ENCODE measurements at places on chromosomes 3 and 15.

DNA sequence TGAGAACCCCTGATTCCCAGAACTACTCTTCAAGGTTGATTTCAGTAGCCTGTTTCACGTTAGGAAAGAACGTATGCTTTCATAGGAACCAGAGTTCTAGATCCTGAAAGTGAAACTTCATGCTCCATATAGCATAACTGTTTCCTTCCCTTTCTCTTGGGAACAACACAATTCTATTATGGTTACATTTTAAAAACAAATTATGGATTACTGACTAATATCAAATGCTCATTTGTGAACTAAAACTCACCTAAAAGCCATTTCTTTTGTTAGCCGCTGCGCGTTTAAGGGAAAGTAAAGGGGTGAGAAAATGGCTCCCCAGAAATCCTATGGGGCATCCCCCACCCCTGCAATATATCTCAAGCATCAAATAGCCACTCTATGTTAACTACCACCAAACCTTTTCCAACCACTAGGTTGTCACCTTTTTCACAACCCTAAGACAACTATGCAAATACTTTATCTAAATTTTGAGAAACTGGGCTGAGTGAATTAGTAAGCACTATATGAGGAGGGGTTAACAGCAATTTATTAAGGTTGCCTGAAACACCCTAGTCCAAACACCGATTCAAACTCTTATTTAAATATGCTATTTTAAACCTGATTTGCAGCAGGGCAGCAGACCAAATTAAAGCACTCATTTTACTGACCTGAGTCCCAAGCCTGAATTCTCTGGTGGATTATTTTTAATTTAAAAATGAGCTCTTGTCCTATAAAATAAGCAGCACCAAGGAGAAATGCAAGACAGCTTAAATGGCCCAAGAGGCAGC, 2.4 kb downstream of the SIAH2 start:
- DNase-seq: no peak

DNA sequence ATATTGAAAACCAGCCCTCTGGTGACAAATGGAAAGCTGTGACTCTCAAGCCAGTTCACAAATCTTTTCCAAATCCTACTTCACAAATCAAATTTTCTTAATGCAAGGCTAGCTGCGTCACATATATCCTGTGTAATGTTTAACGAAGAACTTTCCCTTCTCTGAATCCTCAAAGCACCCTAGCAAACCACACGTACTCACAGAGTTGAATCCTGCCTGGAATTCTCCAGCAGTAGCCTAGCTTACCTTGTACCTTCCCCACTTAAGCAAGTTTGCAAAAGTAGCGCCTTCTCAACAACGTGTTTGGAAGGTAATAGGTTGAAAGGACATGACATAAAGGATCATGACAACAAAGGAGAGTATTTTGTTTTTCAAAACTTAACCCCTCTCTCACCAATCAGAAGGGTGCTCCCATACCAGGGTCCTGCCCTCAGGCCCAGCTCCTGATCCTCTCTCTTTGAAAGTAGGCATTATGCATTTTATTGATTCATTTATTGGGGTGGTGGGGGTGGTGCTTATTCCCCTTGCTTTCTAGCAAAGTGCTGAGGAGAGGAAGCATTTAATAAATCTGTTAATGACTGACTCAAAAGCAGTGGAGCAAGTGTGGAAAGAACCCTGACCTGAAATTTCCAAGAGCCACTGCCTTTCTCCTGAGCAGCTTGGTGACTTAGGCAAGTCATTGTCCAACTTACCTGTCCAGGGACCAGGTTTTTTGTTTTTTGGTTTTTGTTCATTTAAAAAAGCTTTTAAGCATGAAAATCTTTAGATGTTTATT, 531.6 kb downstream of the MECOM start:
- DNase-seq: no peak

GRCh38 chr3:58567251-58567515, 10.0 kb downstream of the FAM107A start:
- DNase-seq: no peak

DNA sequence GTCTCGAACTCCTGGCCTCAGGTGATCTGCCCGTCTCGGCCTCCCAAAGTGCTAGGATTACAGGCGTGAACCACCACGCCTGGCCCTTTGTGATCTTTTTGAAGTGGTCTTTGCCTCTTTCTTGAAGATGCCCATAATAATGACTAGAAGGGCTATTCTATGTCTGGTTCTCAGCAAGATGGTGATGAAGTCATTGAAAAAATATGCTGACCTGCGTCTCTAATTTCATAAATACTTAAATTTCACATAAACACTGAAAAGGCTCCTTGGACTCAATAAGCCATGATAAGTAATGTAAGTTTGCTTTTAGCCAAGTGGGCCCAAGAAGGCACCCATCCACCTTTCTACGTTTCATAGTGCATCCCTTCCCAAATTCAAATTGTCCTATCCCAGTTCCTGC, 775 bp upstream of the MAPK6 start:
- DNase-seq: no peak

- DNase-seq: no peak
These were observed 80.7 kb downstream of the SQOR start for GRCh38 chr15:45715528-45715927.

DNA sequence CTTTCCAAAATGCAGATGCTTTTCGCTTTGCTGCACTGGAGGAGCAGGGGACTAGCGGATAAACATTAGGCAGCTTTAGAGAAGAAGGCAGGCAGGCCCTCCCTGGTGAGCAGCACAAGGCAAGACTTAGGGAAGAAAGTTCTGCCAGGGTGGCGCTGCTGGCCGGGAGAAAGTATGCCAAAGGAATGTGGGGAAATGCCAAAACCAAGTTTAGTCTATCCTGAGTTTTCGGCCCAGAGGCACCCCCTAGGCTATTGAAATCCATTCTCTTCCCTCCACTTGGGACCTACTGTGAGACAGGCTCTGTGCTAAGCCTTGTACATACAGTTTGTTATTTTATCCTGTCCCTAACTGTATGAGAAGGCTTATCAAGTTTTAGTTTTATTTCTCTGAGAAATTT, 9.2 kb downstream of the SHC4 start:
- DNase-seq: no peak

- DNase-seq: no peak
These were observed 389.7 kb upstream of the MDFIC2 start for GRCh38 chr3:70702132-70702531.

- DNase-seq: no peak
These were observed 7.4 kb downstream of the VEPH1 start for GRCh38 chr3:157495846-157496245.

GRCh38 chr3:95424279-95424678, 1361.4 kb downstream of the NSUN3 start:
- no peak for DNase-seq

DNA sequence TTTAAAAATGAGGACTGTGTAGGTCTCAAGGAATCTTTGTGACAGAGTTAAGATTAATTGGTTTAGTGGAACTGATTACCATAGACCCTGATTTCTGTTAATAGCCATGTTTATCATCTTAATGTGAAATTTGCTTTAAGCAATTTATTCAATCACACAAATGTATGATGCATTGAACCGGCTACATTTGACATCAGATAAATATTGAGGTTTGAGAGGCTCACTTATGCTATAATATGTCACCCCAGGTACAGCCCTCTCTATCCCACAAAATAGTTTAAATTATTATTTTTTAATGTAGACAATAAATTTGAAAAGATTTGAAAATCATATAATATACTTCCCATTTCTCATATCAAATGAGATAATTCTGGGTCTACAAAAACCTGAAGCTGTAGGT, 413.3 kb downstream of the NAALADL2 start:
- DNase-seq: no peak

DNA sequence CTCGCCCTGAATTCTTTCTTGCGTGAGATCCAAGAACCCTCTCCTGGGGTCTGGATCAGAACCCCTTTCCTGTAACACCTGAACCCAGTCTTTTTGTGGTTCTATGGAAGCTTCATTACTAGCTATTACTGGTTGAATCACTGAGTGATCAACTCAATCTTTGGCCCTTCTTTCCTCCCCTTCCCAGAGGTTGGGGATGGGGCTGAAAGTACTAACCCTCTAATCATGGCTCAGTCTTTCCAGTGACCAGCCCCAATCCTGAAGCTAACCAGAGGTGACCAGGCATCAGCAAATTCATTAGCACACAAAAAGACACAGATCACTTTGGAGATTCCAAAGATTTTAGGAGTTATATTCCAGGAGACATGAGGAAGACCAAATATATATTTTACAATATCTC, 39.5 kb downstream of the HERC1 start:
- no peak for DNase-seq

DNA sequence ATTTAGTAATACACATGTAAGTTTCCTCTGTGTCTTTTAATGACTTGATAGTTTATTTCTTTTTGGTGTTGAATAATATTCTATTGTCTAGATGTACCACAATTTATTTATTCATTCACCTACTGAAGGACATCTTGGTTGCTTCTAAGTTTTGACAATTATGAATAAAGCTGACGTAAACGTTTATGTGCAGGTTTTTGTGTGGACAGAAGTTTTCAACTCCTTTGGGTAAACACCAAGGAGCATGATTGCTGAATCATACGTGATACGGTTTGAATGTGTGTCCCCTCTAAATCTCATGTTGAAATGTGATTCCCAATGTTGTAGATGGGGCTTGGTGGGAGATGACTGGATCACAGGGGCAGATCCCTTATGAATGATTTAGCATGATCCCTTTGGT, 21.5 kb downstream of the SPESP1 start:
- DNase-seq: no peak

DNA sequence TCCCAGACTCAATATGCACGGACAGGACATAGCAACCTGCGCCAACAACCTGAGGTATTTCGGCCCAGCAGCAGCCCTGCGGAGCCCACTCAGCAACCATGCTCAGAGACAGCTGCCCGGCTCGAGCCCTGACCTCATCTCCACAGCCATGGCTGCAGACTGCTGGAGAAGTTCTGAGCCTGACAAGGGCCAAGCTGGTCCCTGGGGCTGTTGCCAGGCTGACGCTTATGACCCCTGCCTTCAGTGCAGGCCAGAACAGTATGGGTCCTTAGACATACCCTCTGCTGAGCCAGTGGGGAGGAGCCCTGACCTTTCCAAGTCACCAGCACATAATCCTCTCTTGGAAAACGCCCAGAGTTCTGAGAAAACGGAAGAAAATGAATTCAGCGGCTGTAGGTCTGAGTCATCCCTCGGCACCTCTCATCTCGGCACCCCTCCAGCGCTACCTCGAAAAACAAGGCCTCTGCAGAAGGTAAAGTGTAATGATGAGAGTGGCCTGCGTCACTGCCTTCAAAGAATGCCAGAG, 25.5 kb downstream of the TMEM41A start:
- DNase-seq: no peak

DNA sequence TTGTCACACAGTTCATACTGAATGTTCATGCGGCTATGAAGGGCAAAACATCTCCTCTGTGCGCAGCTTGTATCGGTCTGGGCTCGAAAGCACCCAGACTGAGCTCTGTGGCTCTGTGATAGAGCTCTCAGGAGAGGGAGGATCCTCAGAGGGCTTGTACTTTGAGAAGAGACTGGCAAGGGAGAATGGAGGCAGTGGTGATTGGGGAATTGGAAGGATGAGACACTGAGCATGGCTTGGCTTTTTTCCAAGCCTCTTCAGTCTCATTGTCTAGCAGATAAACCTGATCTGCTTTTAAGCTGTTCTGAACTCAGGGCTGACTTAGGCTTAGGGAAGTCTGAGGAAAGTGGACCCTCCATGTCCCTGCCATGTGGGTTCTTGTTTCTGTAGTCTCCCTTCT, 43.0 kb downstream of the RAD54L2 start:
- DNase-seq: no peak

DNA sequence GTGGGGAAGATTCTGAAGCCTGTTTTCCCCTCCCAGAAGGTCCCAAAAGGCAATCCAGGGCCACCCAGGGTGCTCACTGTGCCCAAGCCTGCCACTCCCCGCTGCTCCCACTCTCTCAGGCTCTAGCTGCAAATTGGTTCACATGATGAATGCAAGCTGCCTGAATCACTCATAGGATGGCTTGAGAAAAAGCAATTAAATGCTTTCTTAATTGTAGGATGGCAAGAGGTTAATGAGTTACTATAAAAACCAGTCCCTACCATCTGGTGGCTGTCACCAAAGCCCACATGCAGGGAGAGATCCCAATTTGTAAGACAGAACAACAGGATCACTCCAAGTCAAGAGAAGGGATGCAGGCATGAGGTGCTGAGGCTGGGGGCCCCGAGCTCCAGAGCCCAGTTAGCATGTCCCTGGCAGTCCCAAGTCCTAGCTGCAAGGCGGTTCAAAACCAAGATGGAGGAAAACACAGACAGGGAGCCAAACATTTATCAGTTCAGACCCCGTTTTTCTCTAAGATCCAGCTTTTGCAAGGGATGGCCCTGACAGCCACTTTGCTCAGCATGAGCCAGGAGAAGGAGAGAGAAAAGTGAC, 207.1 kb downstream of the UACA start:
- no peak for DNase-seq

DNA sequence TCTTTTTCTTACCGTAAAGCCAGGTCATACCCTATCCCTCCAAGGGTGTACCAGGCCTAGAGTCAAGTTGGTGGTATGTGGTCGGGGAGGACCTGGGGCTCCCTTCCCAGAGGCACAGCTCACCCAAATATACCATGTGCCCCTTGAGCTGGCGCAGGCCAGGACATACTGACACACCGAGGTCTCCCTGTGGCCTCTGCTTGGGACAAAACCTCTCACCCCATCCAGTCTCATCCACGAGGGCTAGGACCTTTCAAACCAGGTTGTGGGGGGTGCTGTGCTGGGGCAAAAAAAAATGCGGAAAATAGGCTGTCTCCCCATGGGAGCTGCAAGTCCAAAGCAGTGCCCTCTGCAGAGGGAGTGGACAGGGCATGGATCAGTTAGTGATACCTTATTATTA, 22.8 kb downstream of the PTH1R start:
- no peak for DNase-seq

DNA sequence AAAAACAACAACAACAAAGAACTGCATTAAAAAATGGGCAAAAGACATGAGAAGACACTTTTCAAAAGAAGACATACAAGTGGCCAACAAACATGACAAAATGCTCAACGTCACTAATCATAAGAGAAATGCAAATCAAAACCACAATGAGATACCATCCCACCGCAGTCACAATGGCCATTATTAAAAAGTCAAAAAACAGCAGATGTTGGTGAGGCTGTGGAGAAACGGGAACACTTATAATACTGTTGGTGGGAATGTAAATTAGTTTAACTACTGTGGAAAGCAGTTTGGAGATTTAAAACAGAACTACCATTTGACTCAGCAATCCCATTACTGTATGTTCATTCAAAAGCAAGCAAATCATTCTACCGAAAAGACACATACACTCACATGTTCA, 15.1 kb downstream of the EIF1B start:
- no peak for DNase-seq

- DNase-seq: no peak
These were observed 5.3 kb downstream of the FGD5 start for GRCh38 chr3:14823910-14824629.

DNA sequence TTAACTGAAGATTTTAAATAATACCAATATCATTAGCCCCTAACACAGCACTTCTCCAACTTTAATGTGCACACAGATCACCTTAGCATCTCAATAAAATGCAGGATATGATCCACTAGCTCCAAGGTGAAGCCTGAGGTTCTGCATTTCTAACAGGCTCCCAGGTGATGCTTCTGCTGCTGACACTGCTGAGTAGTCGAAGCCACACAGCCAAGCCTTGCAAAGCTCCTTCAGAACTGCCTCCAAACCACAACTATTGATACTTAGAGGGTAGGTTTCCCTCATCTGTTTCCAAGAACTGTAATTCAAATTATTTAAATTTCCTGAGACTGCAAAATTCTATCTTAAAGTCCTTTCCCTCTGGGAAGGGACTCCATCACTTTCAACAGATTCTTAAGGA, 3.9 kb downstream of the RIOX2 start:
- DNase-seq: no peak

- no peak for DNase-seq
These were observed 86.8 kb upstream of the PSMD6 start for GRCh38 chr3:64110071-64110470.

- no peak for DNase-seq
These were observed 25.2 kb downstream of the CPEB1 start for GRCh38 chr15:82621970-82622369.

Data from activated T-helper 1 cell treated with anti-CD3 and anti-CD28 coated beads, Interleukin-2, amount 50 U/mL, for 16 hours (primary cell).